H1 (cell line): ENCODE measurements at places on chromosomes 5 and 9. TPM values are rescaled to one million over a fixed set of nuclear protein-coding genes. Genes with fewer than 3 reads are reported as not detected.

DNA sequence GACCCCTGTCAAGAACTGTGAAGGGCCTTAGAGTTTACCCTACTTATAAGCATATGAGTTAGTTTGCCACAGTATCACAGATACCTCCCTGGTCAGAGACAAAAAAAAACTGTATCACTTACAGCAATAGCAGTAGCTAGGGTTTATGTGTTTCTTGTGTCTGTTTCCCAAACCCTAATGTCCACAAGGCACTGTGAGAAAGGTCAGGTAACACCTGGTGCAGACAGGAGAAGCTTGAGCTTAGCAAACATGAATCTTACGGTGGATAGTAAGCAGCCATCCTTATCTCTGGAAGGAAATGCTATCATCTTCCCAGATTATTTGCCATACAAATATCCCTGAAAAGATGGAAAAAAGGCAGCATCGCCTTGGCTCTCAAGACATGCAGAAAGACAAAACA lies 208.5 kb upstream of the KCNN2 start:
- no peak for DNase-seq

DNA sequence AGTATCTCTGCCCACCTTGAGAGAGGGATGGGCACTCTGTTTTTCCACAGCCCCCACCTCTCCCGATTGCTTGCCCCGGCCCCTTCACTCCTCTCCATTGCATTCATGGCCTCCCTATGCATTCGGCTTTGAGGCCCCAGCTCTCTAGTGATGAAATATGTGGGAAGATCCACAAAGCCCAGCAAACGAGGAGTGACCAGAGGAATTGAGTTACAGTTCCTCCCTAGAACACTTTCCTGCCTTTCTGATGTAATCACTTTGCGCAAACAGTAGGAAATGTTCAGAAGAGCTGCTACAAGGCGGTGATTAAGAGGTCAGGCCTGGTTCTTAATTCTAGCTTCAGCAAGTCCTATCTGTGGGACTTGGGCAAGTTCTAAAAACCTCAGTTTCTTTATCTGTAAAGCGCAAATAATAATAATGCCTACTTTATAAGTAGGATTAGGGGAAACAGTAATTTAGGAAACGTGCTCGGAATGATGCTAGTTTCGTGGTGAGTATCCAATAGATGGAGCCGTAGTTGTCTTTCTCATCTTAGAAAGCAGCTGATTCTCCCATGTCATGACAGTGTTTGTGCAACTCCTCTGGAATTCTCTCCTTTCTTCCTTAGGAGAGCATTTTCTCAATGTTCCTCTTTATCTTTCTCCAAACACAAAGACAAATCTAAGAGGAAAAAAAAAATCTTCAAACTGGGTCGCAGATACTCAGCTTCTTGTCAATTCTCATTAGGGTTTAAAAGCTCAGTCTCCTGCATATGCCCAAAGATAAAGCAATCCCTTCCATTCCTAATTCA lies 99.5 kb upstream of the MSX2 start:
- no peak for DNase-seq

Gene PPP3R2
- not detected in 2 replicates for polyA plus RNA-seq

DNA sequence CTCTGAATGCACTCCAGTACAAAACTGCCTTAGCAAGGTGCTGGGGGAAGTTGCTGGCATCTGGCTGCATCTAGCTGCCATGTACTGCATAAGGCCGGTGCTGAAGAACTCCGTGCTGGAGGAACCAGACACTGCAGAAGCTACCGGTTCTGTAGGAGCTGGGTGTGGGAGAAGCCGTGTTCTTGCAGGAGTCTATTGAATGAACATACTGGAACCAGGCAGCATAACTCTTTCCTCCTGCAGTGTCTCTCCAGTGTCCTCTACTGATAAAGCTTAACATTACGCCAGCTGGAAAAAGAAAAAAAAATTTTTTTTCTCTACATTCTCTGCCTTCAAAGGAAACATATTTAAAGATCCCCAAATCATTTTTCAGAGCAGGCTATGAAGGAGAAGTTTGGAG lies 38.5 kb downstream of the VPS13A start:
- no peak for DNase-seq

DNA sequence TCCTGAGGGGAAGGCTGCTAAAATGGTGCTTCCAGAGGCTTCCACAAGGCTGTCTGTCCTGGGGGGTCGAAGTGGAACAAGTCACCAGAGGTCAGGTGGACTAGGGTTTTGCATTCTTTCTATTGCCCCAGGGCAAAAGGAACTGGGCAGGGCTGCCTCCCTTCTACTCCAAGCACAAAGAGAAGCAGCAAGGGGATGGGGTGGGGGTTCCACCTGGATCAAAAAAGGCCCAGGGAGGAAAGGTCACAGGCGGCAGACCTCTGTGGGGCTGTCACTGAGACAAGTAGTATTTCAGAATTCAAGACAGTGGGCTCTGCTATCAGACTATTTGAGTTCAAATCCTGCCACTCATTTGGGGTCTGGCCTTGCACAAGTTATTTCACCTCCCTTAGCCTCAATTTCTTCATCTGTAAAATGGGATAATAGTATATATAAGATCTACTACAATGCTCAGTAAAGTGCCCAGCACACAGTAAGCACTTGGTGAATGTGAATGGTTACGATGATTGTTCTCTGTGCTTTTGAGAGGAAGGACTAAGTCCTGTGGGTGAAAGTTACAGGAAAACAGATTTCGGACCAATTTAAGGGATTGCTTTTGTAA lies 1.9 kb upstream of the ARSI start:
- DNase-seq: no peak

- DNase-seq: no peak
Measured at GRCh38 chr9:109699019-109699418, 81.0 kb upstream of the PALM2AKAP2 start.

Gene GDF9
- polyA plus RNA-seq: 0.14 and 0.22 TPM in 2 replicates
